ENCODE measurements at places on chromosomes 1 and 21.
A peak's percentile ranks its signal among the peaks of the same experiment; 100 is the strongest.

DNA sequence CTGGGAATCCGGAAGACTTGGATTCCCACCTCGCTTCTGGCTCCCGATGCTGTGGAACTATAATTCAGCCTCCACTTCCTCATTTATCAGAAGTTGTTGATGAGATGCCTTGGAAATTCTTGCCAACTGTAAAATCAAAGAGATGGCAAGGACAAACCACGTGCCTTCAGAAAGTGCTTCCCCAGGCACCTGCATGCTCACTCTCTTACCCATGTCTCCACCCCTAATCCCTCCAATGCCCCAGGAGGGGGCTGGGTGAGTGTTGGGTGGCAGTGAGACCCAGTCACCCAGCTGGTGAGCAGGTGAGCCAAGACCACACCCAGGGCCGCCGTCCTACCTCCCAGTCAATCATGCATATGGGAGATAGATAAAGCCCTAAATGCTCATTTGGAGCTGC is 160.8 kb downstream of the PSMG1 start:
- DNase-seq = no peak

GRCh38 chr1:206736878-206737728 is 33.5 kb upstream of the IL19 start:
- no peak for DNase-seq

GRCh38 chr1:218673170-218673569 is 328.0 kb downstream of the TGFB2 start:
- DNase-seq = no peak

GRCh38 chr1:223022641-223023473 is 120.2 kb downstream of the TLR5 start:
- no peak for DNase-seq

DNA sequence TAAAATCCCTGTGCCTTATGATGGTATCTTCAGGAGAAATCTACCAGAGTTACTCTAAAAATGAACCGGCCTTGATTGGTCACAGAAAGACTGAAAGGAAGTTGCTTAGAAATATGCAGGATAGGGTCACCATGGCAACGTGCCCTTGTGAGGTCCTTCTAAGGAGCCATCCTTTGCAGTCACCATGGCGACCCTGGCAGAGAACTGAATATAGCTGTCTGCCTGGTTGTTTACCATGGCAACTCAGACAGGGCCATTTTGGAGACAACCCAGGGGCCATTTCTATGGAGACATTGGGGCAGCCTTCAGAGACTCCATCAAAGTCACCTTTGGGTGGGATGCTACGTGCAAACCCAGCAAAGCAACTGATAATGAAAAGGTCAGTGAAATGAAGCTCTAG is 43.0 kb downstream of the SNX7 start:
- no peak for DNase-seq

GRCh38 chr1:15296585-15297321 is 49.7 kb downstream of the FHAD1 start:
- no peak for DNase-seq

GRCh38 chr1:161427733-161428516 is 60.2 kb upstream of the CFAP126 start:
- peak; percentile 5 for DNase-seq

DNA sequence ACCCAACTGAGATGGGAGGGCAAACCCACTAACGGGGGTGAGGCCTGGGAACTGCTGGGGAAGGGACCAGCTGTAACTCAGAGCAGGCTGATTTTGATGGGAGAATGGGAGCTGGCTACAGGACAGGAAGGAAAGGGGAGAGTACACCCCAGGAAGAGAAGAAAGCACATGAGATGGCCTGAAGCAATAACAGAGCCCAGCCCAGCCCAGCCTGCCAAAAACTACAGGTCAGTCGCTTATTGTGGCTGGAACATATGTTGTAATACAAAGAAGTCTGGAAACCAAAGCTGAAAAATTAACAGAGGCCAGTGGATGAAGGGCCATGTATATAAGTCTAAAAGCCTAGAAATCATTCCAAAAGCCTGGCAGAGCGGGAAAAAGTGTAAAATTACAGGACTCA is 1.6 kb downstream of the ITLN2 start:
- DNase-seq = no peak

DNA sequence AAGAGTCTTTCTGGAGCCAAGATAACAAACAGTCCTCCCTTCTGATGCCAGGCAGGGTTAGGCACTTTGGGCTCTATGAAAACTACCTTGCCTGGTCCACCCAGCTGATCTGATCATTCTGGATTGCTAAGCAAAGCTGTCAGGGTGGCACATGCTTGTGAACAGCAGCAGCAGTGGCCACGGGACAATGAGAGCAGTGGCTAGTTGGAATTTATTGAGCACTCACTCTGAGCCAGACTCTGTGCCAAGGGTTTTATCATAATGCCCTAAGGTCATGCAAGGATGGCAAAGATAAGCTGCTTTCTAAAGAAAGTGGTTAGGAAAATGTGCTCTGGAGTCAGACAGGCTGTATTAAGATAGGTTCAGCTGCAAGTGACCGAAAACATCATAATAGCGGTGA is 390.4 kb upstream of the VAMP3 start:
- DNase-seq = no peak

DNA sequence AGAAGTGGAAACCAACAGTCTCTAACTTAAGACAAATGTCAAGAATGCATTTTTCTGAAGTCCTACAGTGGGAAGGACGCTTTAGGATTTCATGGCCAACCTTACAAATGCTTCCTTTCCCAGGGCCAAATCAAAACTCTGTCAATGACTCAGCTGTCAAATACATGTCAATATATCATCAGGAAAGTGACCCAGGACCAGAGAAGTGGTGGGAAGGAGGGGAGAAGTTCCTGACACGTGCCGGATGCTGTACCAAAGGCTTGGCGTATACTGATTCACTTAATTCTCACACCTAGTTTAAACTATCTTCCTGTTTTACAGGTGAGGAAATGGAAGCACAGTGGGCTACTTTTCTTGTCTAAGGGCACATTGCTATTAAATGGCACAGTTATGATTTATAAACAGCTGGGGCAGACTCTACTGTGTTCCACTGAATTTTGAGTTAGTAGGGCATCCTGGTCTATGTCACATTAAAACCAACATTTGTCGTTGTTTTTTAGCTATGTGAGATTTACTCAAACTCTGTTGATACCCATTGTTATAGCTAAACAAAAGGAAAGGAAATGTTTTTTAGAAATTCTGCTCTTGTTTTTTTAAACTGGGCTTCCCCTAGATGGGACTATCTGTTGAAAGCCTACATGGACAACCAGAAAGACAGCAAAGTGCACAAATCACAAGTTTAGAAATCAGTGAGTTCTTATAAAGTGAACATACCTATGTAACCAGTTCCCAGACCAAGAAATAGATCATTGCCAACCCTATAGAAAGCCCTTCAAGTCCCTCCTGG is 208.2 kb upstream of the SGIP1 start:
- no peak for DNase-seq

- no peak for DNase-seq
Measured at GRCh38 chr1:18322368-18323032, 158.2 kb upstream of the KLHDC7A start.

- no peak for DNase-seq
Measured at GRCh38 chr1:82001345-82001744, 200.6 kb downstream of the ADGRL2 start.

DNA sequence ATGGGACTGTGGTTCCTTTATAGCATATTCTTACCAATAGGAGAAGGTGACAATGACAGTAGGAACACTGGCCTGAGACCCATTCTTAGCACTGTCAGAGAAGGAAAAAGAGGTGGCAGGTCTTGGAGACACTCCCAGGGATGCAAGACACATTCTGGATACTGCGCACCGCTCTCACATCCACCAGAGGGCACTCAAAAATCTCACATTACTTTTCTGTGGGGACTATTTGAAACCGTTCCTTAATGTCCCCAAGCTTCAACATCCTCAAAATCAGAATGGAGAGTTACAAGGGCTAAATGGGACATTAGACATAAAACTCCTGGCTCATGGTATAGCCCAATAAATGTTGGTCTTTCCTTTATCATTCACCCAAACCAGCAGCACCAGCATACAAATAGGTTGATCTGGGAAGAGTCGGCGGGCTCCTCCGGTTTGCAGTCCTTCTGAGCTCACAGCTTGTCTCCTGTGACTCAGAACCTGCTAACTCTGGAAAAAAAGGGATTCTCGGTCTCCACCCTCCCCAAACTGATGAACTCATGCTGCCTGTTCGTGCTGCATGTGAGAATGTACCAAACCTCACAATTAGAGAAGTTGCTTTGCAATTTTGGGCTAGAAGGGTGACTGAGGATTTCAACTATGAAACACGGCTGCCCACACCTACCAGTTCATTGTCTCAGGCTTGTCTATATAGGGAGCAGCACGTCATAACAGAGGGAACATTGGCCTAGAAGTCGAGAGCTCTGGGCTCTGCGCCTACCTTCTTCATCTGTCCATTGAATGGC is 40.2 kb downstream of the IL12RB2 start:
- DNase-seq = no peak

- no peak for DNase-seq
Measured at GRCh38 chr1:8563944-8564537, 246.1 kb downstream of the SLC45A1 start.

DNA sequence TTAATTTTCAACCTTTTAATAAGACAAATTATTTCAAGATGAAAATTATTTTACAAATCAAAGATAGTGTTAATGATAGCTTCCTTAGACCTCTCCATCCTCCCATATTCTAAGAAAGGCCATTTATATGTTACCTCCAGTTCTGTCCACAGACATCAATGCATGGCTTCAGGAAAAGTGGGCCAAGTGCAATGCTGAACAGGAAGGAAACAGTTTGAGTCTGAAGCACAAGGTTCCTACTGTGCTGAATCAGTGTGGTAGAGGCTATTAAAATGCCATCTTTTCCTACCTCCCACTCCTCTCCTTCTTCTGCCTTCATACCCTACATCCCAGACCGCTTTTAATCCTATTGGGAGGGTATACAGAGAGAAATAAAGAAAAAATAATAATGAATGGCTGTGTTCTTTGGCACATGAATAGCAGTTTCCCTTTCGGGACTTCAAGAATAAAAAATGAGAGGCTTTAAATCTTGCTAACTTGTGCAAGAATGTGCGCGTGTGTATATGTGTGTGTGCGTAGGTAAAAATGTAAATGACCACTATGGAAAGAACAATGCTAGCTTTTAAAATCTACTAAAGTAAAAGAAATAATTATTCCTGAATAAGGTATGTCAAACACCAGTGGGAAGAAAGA is 62.6 kb upstream of the C1orf105 start:
- DNase-seq = no peak

GRCh38 chr1:14810595-14811361 is 212.3 kb downstream of the KAZN start:
- no peak for DNase-seq

All from non-pigmented ciliary epithelial cell (primary cell).